Placental pericyte (primary cell): ENCODE measurements at places on chromosomes 6 and 20. TPM values are rescaled to one million over a fixed set of nuclear protein-coding genes. Genes with fewer than 3 reads are reported as not detected.

GTSF1L gene
- total RNA-seq, result not detected in 2 replicates

ATP9A gene
- 25.4 and 27.8 TPM in 2 replicates for total RNA-seq

PNLDC1 gene
- not detected in 2 replicates for total RNA-seq

RBPJL gene
- total RNA-seq, result not detected in 2 replicates

FAM110A gene
- 1.5 and 7.2 TPM in 2 replicates for total RNA-seq

LY6G5C gene
- 0.66 and 2.7 TPM in 2 replicates for total RNA-seq

FOXO3 gene
- total RNA-seq, result 46.5 and 52.1 TPM in 2 replicates

MOCS3 gene
- 9.4 and 13.0 TPM in 2 replicates for total RNA-seq

ZFP64 gene
- 26.5 and 35.2 TPM in 2 replicates for total RNA-seq

CYP39A1 gene
- total RNA-seq, result 0.22 and 6.3 TPM in 2 replicates

HLA-DQB1 gene
- total RNA-seq, result 0.43 TPM in 1 of 2 replicates, not detected in the other

OTOR gene
- total RNA-seq, result not detected in 2 replicates

LCA5 gene
- 2.4 and 4.2 TPM in 2 replicates for total RNA-seq

GPR6 gene
- not detected in 2 replicates for total RNA-seq

CEP43 gene
- 17.9 and 32.1 TPM in 2 replicates for total RNA-seq

TRDN gene
- not detected in 2 replicates for total RNA-seq

ANKRD60 gene
- total RNA-seq, result not detected in 2 replicates

IFNGR1 gene
- total RNA-seq, result 29.9 and 33.0 TPM in 2 replicates

MMP24 gene
- 0.22 and 0.43 TPM in 2 replicates for total RNA-seq

ULBP2 gene
- 9.2 and 11.5 TPM in 2 replicates for total RNA-seq

HLA-DPA1 gene
- 2.4 TPM in 1 of 2 replicates, not detected in the other for total RNA-seq

WFDC10A gene
- total RNA-seq, result not detected in 2 replicates

PTK6 gene
- total RNA-seq, result 0.14 and 0.44 TPM in 2 replicates

RNF39 gene
- total RNA-seq, result not detected in 2 replicates

C2 gene
- total RNA-seq, result 0.29 and 14.2 TPM in 2 replicates

NMBR gene
- total RNA-seq, result not detected in 2 replicates

LIN28B gene
- total RNA-seq, result 17.7 and 34.4 TPM in 2 replicates

PCSK2 gene
- not detected in 2 replicates for total RNA-seq
